NCI-H1105 treated with DMSO at 0.1 percent for 48 hours (cell line): ENCODE measurements at places on chromosomes 6 and 20.
A peak's percentile ranks its signal among the peaks of the same experiment; 100 is the strongest.

DNA sequence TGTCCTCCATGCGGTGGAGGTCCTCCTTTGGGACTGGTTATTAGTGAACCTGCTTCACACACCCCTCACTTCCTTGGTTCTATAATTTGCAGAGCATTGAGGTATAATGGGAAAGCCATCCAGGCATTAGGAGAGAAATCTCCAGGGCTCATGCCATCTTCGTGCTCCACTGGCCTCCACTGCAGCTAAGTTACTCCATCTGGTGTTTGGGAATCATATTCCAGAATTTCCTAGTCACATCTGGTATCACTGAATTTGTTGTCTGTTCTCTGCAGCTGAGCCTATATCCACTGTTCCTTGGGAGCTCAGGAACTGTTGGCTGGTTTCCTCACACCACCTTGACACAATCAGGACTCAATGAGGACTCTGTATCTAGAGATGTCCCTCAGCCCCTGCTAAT, 173.0 kb upstream of the TSHZ2 start:
- no peak for DNase-seq

GRCh38 chr6:41455410-41455809, 90.8 kb upstream of the FOXP4 start:
- no peak for DNase-seq

- DNase-seq: no peak
Measured at GRCh38 chr6:3870528-3870925, 21.4 kb downstream of the FAM50B start.

- DNase-seq: peak; percentile 16
Measured at GRCh38 chr6:158706369-158706982, 56.6 kb downstream of the SYTL3 start.

GRCh38 chr6:73704260-73704659, 8.3 kb downstream of the CD109 start:
- DNase-seq: no peak

GRCh38 chr6:135087403-135087802, 32.8 kb upstream of the HBS1L start:
- no peak for DNase-seq

DNA sequence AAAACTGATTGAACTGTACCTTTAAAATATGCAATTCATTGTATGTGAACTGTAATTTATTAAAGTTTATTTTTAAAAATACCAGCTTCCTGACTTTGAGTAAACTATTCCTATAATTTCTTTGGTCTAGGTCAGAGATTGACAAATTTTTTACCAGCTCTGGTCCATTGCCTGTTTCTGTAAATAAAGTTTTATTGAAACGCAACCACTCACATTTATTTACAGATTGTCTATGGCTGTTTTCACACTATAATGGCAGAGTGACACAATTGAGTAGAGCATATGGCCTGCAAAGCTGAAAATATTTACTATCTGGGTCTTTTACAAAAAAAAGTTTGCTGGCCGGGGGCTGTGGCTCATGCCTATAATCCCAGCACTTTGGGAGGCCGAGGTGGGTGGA, 33.0 kb upstream of the NFATC2 start:
- no peak for DNase-seq

DNA sequence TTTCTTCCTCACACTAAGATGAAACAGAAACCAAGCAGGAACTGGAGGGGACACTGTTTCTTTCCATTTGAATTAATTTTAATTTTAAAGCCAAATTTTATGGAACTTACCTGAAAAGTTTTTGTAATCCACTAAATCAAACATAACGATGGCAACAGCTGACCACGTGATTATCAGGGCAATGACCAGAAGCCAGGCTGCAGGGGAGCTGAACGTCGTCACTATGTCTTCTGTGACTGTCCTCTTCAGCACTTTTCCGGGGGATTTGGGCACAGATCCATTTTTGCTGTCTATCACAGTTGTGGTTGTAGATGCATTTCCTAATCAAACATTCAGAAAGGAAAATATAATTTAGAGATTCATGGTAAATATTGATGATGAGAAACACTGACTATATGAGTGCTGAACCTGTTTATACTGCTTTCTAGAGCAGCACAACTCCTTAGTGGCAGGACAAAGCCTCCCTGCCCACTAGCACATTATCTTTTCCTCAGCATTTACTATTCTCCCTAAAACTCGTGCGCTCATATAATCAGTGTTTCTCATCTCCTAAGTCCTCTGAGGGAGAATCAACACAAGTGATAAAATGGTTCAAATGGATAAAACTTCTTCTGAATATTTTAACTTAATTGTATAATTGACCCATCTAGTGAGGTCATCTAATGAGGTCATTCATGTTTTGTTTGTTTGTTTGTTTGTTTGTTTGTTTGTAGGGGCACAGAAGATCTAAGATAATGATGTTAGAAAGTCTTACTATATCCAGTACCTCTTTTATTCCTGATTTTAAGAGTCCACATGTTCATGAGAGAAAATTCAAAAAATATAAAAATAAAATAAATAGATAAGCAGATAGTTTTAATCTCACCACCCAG, 65.7 kb downstream of the TRDN start:
- no peak for DNase-seq

- no peak for DNase-seq
Measured at GRCh38 chr6:157688275-157688959, 134.6 kb upstream of the SNX9 start.

GRCh38 chr6:33808641-33809180, 4.9 kb upstream of the MLN start:
- DNase-seq: no peak

- no peak for DNase-seq
Measured at GRCh38 chr20:46423882-46424482, 17.6 kb upstream of the ELMO2 start.

GRCh38 chr6:152143359-152143758, 335.9 kb downstream of the ESR1 start:
- DNase-seq: no peak
